ENCODE measurements at places on chromosomes 3 and 15.

GRCh38 chr3:70740872-70741271 is 428.4 kb upstream of the MDFIC2 start:
- DNase-seq, result no peak

- no peak for DNase-seq
These were observed 2.1 kb downstream of the TM6SF1 start for GRCh38 chr15:83109532-83109931.

DNA sequence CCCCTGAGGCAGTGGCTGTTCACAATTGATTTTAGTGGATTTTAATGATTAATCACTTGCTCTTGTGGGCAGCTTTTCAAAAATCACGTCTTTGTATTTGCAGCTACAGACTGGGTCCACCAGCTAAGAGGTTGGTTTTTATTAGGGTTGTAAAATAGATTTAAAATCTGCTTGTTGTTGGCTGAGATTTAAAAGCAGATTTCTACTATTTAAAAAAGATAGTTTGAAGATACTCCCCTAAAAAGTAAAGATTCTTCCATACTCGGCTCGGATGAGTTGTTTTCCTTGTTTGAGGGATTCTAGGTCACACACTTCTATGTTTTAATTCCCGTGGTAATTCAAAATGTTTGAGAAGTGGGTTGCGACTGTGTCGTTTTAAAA is 1.7 kb downstream of the KLHL24 start:
- no peak for DNase-seq

GRCh38 chr3:130894130-130894985 is 474 bp downstream of the ATP2C1 start:
- DNase-seq, result no peak

DNA sequence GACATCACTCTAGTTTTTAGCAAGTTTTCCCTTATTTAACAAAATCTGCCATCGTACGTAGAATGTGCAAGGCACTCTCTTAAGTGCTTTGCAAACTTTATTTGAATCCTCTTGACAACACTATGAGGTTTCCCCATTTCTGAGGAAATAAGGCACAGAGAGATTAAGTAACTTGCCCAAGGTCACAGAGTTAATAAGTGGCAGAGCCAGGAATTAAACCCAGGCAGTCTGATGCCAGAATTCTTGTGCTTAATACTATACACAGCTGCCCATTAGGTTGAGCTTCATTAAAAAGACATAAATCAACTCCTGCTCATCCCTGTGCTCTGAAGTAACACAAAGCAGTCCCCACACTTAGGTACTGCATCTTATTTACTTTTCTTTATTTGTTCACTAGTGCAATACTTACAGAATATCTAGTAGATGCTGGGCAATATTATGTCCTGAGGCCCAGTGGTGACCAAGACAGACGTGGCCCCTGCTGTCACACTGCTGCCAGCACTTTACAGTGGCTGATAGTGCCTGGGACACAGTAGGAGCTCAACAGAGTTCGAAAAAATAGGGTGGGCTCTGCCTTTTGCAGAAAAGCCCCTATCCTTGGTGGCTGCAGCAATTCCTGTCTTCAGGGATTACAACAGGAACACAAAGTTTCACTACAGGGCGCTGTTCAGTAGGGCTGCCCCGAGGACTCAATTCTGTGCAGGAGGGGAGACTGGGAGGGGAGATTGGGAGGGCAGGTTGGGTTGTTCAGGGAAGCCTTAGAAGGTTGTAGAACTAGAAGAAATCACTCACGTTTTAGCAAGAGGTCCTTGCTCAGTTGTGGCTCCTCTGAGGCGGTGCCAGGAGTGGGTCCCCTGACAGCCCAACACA is 138.3 kb upstream of the TPM1 start:
- no peak for DNase-seq

- no peak for DNase-seq
These were observed 218.4 kb upstream of the LMCD1 start for GRCh38 chr3:8283193-8283592.

- DNase-seq, result no peak
These were observed 153.4 kb downstream of the OTOL1 start for GRCh38 chr3:161649900-161650484.

- DNase-seq, result no peak
These were observed 61.3 kb upstream of the ACKR4 start for GRCh38 chr3:132535575-132536441.

DNA sequence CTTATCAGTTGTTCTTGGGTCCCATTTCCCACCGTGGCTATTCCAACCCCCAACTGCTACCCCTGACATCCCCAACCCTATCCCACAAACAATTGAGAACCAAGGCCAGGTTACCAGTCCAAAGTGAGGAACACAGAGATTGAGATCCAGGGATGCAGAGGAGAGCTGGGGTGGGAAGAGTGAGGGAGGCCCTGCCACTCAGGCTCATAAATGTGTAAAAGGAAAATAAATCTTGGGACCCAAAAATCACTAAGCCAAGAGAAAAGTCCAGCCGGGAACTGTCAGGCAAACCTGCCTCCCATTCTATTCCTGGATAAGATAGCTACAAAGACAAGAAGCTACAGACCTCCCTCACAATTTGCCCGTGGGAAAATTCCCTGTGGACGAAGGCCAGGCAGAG is 101.1 kb upstream of the DLG1 start:
- peak; percentile 31 for DNase-seq

- no peak for DNase-seq
These were observed 14.8 kb downstream of the PBRM1 start for GRCh38 chr3:52670621-52671521.

DNA sequence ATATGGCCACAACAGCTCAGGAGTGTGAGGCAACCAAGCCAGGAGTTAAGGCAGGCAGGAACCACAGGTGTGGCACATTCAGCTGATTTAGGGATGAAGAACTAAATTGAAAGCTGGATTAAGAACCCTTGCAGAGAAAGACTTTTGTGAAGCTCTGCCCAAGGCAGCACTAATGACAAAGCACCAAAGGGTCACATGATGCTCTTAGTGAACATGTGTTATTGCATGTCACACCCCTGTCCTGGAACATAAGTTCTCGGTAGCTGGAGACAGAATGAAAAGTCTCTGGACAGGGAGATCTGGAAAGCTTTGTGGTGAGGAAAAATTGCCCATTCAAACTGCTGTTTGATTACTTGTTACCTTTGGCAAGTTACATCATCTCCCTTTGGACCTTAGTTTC is 3.2 kb downstream of the EAF1 start:
- no peak for DNase-seq

- no peak for DNase-seq
These were observed 235.3 kb upstream of the ROPN1 start for GRCh38 chr3:124227150-124227630.

GRCh38 chr3:185063431-185063830 is 89.4 kb downstream of the C3orf70 start:
- no peak for DNase-seq

GRCh38 chr3:71998995-71999673 is 214.2 kb upstream of the PROK2 start:
- no peak for DNase-seq

DNA sequence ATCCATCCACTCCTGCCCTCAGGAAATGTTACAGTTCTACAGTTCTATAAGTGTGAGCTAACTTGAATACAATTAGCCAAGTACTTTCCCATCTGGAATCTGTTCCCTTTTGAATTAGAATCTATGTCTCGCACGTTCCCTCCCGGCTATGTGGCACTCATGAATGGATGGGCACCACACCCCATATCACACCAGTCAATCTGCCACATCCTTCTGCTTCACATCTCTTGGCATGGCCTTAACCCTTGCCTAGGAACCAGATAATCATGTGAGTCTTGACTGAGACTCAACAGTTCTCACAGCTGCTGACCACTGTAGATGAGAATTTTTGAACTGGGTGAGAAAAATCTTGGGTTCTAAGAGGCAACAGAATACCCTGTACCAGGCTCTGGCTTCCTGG is 180.2 kb downstream of the TNIK start:
- no peak for DNase-seq

DNA sequence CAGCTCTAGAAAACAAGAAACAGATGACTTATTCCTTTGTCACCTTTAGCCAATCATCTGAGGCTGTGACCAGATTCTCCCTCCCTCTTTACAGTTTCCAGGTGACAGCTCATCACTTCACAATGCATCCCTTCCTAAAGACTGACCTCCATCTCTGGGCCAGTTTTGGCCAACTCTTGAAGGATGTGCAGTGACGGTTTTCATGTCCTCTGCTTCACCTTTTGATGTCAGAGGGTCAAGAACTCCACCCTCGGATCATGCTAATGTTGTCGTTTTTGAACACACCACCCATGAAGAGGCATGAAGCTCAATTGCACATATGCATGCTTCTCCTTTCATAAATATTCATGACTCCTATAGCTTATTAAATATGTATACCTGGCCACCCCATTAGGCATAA is 161.2 kb upstream of the SYNPR start:
- DNase-seq, result no peak

DNA sequence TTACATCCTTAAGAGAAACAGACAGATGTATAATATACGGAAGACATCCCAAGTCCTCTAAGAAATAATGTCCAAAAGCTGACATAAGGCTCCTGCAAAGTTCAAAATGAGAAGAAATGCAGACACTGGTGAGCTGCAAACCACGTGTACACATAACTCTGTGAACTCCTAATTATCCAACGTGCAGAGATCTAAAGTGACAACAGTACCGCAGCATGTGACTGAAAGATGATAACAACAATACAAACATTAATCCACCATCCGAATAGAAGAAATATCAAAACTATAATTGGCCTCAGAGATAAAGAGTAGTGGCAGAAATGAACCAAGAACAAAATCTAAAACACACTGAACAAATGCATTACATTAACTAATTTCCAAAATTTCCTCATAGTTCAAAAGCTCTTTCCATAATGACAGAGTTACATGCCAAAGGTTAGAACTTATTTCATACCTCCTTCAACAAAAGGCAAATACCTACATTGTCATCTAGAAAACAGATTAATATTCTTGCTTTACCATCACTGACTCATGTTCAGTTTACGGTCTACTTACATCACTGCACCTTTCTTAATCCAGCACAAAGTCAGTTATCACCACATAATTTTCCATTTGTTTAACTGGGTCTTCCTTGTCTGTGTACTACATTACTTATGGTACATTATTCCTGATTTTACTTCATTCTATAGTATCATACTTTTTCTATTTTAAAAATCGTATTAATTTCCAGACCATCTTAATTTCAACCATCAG is 2.2 kb downstream of the PDCD10 start:
- no peak for DNase-seq

DNA sequence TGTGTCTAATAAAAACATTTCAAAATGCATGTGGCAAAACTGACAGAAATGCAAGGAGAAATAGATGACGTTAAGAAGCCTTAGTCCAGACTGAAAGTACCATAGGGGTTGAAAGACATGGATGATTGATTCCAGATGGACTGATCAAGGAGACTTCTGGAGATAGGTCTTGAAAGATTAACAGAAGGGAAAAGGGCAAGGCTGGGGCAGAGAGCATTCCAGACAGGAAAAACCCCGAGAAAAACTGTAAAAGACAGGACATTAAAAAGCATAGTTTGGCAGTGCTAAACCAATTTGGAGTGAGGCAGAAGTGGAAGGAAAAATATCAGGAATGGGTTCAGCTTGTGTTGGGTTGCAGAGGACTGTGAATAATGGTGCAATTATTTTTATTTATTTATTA is 375.2 kb upstream of the SGO1 start:
- no peak for DNase-seq

DNA sequence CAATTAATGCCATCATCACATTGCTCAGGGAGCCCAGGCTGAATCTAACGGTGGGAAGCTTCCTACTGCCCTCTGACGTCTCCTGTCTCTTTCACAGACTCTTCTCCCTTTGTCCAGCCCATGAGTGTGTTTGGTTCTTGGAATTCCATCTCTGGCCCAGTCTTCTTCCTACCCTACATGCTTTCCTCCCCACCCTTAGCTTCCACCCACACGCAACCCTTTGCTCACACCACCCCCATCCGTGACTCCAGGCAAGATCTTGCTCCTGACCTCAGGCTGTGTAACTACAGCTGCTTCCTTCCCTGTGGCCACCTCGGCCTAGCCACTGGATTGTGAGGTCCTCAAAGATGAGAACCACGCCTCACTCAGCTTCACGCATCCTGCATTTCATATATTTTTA is 72.3 kb upstream of the THBS1 start:
- no peak for DNase-seq

DNA sequence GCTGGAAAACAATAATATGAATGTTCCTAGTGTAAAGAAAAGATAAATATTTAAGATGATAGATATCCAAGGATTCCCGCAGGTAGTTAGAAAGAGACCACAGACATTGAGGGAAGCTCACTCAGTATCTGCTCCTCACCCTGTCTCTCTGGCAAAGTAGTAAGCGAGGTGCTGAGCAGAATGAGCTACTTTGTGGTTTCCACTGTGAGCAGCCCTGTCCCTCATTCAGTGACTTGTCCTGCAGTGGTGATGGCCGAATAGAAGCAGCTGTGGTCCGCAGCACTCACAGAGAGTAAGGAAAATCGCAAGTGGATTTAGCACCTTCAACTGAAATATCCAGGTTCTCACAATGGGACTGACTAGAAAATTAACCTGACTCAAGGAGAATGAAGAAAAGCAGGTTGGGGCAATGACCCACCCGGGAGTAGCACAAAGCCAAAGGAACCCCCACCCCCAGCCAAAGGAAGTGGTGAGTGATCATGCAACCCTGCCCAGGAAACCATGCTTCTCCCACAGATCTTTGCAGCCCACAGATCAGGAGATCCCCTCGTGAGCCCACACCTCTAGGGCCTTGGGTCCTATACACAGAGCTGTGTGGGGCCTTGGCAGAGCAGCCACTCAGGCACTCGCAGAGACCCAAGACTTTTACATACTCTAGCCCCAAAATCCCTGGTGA is 21.8 kb upstream of the SLC25A38 start:
- no peak for DNase-seq

DNA sequence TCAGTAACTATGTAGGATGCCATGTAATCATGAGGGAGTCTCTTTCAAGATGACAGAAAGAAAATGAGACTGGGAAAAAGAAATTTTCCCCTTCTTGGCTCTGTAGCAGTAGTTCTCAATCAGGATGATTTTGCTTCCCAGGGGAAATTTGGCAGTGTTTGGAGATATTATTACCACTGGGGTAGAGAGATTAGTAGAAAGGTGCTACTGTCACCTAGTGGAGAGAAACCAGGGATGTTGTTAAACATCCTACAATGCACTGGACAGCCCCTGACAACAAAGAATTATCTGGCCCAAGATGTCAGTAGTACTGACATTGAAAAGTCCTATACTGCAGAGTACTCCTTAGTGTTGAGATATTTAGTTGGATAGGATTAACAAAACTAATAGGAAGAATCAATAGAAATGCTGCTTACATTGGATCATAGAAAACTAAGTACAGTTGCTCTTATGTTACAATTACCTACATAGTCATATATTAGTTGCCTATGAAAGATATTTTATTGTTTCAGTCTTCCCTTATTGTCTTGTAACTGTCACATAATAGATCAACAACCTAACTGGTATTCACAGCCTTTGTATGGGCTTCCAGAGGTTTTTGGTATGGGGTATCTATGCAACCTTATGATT is 433.3 kb downstream of the RAP2B start:
- DNase-seq, result no peak

GRCh38 chr15:41969851-41970431 is 2.4 kb downstream of the EHD4 start:
- peak; percentile 58 for DNase-seq

DNA sequence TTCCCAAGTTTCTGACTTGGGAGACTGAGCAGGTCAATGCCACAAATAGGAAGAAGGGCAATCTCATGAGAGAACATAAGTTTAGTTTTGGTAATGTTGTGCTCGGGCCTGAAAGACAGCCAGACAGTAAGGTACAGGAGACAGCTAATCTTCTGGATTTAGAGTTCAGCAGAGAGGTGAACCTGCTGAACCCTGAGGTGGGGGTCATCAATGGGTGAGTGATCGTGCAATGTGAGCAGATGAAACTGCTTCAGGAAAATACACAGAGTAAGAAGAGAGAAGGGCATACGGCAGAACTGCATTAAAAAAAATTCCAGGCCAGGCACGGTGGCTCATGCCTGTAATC is 23.3 kb downstream of the RUBCN start:
- no peak for DNase-seq

Data from cardiac septum (tissue), 1 donor.